ENCODE measurements at places on chromosomes 7 and 10. TPM values are rescaled to one million over a fixed set of nuclear protein-coding genes. Genes with fewer than 3 reads are reported as not detected.

DNA sequence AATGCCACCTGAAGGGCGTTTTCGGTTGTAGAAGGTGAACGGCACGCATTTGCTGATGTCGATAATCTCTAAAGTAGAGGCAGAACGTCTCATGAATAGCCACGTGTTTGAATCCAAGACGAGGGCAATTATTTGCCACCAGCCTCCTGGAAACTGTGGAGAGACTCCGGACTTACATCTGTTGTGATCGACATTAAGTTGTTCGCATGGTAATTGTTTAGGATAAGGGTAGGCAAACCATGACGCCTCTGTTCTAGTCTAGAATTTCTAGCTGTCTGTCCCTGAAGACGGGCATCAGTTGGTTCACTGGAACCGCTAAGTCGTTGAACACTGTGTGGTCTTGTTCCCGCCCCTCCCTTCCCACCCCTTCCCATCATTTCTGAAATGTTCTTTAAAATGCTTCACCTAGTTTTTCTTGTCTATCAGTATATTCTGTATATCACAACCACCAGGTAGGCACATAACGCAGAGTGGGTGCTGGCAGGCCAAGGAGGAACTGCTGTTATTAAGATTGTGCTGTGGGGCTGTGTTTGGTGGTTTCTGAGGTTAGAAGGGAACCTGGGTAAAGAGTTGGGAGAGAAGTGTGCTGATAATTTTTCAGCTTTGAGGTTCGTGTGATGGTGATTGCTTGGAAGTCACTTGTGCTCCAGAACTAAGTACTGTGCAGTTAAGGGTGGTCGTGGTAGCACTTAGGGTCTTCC, 1.2 kb downstream of the UBE3C start:
- DNase-seq, result peak; percentile 31

GRCh38 chr10:43852149-43852548, 203.5 kb upstream of the ZNF32 start:
- no peak for DNase-seq

GRCh38 chr10:81179805-81180452, 642.2 kb downstream of the SH2D4B start:
- no peak for DNase-seq

DNA sequence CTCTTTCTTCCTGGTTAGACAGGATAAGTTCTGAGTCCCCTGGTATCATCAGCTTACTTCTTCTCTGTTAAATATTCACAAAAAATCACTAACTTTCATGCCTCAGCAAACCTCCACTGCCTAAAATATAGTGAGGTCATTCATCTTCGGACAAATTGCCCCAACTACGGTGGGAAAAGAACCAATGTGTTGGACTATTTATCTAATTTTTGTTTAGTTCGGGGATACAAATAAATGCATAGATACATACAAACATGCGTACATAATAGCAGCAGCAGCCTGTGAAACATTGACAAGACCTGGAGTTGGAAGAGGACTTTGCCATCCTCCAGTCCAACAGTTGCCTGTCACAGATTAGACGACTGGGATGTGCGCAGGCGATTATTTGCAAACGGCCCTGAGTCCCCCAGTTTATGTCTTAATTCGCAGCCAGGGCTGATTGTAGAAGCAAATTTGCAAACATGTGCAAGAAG, 51.5 kb downstream of the EGFR start:
- no peak for DNase-seq

The DGKB gene
- total RNA-seq, result not detected

The WIPF3 gene
- not detected for total RNA-seq

The ARHGEF5 gene
- 7.9 TPM for total RNA-seq
